ENCODE measurements at places on chromosomes 4 and X.

GRCh38 chrX:14641681-14642655 lies 112.6 kb downstream of the GLRA2 start:
- DNase-seq = no peak

DNA sequence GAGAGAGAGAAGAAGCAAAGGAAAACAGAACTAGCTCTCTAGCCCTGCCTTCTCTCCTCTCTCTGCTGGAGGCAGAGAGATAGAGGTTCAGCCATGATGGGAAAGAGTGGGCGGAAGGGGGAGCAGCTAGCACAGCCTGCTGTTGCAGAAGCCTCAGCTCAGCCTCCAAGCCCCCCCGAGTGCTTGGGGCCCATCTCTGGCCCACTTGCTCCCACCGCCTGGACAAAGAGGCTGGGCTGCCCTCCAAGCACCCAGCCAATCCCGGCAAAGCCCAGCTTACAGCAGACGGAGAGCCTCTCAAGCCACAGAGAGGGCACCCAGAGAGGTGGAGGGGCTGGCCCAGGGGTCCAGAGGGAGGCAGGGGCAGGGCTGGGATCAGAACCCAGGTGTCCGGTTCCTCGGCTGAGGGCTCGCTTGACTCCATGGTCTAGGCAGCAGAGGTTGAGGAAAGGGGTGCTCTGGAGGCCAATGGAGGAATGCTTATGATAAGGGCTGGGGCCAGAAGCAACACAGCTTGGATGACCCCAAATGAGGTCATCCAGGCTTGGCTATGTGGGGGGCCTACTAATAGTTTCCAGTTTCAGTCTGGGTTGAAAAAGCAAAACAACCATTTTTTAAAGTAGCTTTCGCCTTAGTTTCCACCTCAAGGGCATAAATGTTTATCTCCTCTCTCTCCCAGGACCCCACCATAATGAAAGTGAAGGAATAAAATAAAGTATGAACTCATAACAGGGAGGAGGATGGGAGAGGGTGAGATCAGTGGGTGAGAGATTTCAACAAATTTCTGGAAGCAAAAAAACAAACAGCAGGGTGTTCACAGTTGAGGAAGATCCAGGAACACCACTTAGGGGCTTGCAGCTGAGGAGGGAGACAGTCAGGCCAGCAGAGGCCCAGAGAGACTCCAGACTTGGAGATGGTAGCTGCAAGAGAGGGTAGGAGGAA lies 24.9 kb upstream of the IQSEC2 start:
- DNase-seq = no peak

GRCh38 chrX:154411981-154412340 lies 622 bp downstream of the TAFAZZIN start:
- DNase-seq = peak; percentile 45

GRCh38 chr4:94976371-94977011 lies 218.7 kb downstream of the BMPR1B start:
- DNase-seq = no peak

- peak; percentile 54 for DNase-seq
These were observed 384.4 kb downstream of the RAPGEF2 start for GRCh38 chr4:159487284-159487747.

GRCh38 chr4:121582296-121582695 lies 114.5 kb downstream of the ANXA5 start:
- DNase-seq = no peak

DNA sequence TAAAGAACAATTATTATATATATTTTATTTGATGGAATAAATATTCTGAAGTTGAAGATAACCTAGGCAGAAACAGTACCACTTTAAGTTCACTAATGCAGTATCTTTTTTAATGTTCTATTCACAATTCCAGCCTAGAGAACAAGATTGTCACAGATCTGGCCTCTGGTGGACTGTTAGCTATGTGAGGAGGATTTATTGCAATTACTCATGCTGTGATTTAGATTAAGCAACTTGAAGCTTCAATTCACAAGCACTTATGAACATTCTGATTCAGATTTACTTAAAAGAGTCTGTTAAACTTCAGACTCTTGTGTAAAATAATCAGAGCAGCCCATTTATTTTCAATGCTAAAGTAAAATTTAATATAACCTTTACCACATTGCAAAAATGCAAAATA lies 1489.8 kb downstream of the STIM2 start:
- peak; percentile 14 for DNase-seq

- no peak for DNase-seq
These were observed 17.1 kb downstream of the HERC3 start for GRCh38 chr4:88609387-88609786.
